ENCODE measurements at places on chromosomes 11 and 22.

- no peak for DNase-seq
Measured at GRCh38 chr22:50710886-50711285, 27.1 kb upstream of the ACR start.

DNA sequence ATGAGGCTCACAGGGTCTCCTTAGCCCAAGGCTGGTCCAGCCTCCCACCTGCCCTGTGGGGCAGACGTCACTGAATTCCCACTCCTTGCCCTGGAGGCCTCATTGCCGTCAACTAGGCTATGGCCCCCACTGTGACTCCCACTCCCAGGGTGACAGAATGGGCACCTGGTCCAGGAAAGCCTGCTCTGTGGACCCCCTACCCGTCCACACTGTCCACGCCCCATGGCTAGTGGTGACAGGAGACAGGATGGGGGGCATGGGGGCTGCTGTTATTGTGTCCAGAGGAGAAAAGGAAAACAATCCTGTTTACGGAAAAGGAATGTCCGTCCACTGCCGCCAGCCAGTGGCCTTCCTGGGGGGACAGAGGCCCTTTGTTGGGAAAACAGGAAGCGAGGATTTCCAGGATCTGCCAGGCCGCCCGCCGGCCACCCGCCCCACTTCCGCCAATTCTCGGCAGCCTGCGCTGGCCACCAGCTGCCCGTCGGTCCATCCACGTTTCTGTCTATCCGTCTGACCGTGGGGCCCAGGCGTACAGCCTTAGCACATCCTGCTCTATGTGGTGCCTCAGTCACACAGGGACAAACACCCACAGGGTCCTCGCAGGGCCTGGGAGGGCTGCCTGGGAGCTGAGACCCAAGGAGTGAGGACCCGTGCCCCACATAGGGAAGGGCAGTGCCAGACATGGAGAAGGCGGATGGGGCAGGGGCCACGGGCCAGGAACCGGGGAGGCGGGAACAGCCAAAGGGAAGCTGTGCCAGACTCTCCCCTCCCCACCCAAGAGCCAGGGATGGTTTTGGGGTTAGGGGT, 19.5 kb downstream of the CRELD2 start:
- no peak for DNase-seq

DNA sequence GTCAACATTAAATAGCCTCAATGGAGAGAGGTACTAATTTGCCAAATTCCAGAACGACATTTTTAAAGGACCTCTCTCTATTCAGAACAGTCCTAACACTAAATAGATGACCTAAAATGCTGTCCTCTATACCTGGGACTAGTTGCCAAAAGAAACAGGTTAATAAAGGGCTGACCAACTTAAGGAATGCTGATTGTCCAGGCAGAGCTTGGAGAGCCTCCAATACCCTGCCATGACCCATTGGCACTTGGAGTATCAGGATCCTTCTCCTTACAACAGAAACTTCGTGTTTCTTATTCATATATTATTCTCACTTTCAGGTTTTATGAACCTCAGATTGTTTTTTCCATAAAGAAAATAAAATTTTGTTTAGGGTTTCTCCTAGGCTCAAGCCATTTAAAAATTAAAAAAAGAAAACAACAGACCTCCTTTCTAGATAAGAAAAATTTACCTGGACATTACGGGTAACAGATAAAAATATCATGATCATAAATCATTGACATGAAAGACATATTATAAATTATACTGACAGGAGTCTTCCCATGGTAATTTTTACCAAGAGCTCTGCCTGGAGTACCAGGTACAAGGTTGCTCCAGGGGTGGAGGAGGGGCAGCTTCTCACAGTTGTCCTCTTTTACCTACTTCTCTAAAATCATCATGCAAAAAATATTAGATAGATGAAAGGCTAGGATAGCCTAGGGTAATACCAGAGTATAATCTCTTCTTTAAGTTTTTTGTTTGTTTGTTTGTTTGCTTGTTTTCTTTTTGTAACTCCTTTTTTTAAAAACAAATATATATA, 2.0 kb downstream of the LRRC4C start:
- no peak for DNase-seq

GRCh38 chr11:77040401-77040777, 6.2 kb downstream of the B3GNT6 start:
- no peak for DNase-seq

- DNase-seq: no peak
Measured at GRCh38 chr22:24145446-24146193, 35.7 kb upstream of the SUSD2 start.

GRCh38 chr11:14645985-14646900, 2.6 kb downstream of the PDE3B start:
- DNase-seq: no peak

GRCh38 chr11:11814614-11815452, 26.9 kb upstream of the USP47 start:
- no peak for DNase-seq

DNA sequence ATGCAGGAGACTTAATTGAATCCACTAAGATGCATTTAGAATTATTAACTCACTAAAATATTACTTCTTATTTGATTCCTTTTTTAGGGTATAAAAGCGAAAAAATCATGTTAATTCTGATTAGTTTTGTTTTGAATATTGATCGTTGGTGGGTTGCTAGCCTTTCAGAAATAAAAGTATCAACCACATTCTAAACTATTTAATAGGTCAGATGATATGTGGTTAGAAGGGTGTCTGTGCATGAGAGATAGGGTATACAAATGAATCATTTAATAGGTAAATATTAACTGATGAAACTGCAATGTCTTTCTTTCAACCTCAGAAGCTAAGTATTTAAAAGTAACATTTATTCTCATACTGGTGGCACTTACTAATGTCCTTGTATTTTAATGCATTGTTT, 515.1 kb downstream of the CNTN5 start:
- DNase-seq: no peak

GRCh38 chr11:3764266-3764665, 33.1 kb downstream of the NUP98 start:
- no peak for DNase-seq

GRCh38 chr11:47578524-47579494, at the start of the genes KBTBD4 and NDUFS3:
TSS of gene KBTBD4 (minus strand) at chr11:47578970. CDS start at chr11:47578951, 19 bp downstream.
TSS of gene NDUFS3 (plus strand) at chr11:47579074. CDS start at chr11:47579092, 18 bp downstream.
- DNase-seq: peak; percentile 87

DNA sequence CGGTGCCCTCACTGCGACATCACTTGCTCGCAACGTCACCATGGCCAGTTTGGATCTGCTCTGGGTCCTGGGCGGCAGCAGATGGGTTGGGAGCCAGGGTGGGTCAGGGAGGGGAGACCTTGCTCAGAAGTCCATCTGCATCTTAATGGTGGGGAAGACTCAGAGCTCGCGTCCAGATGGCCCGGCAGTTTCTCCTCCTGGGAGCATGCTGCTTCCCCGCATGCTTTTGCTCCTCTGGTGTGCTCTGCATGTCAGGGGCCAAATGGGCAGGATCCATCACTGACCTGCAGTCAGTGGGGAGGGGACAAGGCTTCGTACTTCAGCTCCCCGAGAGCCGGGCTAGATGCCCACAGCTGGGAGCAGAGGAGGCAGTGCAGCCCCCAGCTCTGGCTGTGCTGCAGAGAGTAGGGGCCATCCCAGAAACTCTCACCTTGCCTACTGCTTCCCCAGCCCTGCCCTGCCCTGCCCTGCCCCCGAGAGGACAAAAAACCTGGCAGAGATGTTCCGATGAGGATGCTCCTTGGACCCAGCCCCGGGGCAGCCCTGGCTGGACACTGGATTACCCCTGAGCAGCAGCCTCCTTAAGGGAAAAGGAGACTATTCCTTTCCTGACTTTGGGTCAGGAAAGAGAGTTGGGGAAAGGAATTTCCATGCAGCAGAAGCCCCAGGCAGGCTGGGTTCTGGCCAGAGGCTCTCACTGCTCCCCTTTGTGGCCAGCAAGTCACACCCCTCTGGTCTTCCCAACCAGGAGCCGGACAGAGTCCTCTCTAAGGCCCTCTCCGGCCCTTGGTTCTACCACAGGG, 149.9 kb downstream of the PKNOX2 start:
- DNase-seq: no peak

- no peak for DNase-seq
Measured at GRCh38 chr11:74504100-74504691, 10.7 kb upstream of the LIPT2 start.

DNA sequence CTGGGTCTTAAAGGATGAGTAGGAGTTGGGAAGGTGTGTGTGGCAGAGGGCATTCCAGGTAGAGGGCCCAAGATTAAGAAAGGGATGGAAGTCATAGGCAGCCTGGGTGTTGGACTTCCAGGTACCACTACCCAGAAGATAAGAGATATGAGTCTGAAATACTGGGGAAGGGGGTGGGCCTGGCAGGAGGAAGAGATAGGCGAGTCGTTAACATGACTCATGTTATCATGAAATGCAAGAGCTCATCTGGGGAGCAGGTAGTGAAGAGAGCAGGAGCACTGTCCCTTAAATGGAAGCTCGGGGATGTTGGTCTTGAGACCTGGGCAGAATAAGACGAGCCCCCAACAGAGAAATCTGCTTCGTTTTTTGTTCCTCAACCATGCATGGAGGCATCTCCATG, 10.2 kb downstream of the ZC3H7B start:
- DNase-seq: no peak

DNA sequence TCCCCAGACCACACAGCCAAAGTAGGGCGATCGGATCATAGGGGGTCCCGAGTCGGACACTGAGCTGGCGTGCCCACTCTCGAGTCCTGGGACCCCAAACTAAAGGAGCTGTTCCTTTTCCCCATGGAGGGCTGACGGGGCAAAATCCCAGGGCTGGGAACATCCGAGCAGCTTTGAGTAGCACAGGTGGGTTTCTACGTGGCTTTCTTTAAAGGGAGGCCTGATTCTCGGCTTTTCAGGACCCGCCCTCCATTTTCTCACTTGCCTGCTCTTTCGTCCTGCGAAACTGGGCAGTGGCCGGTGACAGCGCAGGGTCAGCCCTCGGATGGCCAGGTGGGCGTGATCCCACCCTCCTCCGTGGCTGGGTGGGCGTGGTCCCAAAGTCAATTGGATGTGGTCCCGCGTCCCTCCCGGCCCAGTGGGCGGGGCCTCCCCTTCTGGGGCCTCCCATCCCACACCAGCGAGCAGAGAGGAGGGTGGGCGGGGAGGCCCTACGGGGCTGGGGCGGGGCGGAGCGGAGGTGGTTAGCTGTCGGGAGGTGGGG, 17.5 kb upstream of the TXNRD2 start:
- DNase-seq: no peak

DNA sequence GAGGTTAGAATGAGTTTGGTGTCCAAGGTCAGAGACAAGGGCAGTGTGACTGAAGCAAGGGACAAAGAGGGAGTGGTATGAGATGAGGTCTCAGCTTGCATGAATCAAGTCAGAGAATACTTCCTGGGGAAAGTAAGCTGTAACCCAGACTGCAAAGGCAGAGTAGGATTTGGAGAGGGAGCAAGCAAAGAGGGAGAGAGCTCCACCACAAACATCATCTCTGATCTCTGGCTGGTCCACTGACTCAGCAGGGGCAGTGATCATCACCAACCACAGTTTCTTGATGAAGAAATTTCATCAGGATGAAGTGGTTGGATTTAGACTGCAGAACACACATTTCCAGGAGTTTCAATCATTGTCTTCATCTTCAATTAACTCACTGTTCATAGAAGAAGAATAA, 54.9 kb upstream of the HMGXB4 start:
- DNase-seq: no peak

DNA sequence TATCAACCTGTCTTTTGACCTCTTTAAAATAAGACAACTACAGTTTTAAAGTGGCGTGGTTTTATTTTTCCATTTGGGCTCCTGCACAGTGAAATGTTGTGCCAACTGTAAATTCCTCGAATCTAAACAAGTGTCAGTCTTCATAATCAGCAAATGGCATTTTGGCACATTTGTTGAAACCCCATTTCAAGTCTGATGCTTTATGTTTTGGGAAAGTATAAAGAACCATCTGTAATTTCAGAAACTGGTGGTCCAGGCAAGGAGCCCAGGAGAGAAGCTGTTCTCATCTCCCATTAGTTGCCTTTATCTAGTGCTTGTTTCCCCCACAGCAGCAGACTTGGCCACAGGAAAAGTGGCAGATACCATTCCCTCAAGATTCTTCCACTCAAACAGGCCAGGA, 32.7 kb downstream of the VWA5A start:
- DNase-seq: no peak

DNA sequence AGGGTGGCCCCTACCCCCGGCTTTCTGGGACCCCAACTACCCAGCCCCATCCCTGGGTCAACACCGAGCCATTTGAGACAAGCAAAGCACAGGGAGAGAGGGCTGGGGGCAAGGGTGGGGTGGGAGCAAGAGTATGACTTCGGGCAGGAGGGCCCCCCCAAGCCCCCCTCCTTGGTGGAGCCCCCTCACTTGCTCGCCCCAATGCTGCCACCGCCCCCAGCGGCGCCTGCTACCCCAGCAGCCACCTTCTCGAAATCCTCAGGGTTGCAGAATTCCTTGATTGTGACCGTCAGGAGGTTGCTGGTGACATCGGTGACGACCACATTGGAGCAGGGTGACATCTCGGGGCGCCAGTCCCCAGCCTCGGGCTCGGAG, 6.0 kb downstream of the CBX6 start:
- no peak for DNase-seq

DNA sequence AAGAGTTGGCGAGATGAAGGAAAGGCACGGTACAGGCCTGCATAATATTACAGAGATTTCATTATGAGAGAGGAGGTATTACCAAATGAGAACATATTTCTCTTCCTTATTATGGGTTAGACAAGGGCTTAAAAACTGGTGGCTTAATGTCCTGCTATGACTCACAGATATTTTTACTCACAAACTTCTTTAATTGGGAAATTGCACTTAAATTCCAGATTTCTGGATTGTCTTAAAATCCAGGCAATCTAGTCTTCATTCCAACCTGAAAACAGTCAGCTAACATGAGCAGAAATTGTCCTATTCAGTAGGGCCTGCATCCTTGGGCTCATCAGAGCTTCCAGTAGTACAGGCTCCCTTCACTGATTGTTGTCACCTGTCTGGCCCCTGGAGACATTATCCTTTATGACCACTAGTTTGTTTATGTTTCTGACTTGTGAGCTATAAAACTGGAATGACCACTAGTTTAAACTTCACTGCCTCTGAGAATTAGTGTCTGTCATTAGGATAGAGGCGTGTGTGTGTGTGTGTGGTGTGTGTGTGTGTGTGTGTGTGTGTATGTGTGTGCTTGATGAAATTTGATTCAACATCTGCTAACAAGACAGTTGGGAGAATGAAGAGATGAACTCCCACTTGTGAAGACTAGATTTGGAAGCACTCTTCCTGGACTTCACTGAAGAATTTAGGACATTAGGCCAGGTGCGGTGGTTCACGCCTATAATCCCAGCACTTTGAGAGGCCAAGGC, 25.1 kb downstream of the DBX1 start:
- DNase-seq: no peak

DNA sequence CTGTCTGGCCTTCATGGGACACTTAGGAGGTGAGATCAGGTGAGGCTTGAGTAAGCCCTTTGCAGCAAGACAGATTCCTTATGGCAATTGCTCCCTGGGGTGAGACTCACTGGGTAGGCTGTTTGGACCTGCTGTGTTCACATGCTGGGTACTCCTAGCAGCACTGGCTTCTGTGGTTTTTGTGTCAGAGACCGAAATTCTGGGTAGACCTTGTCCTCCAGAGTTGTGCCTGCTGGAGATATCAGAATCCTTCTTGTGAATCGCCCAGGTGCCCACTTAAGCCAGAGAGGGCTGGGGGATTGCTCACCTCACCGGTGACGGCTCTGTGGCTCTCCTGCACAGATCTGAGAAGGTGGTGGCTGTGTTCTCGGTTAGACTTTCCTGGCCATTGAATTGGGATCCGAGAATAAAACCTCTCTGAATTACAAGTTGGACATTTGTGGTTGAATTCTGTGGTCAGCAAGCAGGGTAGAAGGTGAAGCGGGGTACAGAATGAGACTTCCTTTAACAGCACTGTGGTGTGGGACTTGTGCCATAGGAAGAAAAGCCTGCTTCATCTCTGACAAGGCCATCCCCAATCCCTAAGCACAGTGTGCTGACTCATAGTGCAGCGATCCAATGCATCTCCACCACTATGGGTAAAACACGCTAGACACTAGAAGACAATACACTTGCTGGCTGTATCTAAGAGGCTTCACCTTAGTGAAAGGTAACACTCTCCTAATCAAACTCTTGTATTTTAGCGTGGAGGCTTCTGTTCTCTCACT, 52.5 kb upstream of the TTC12 start:
- DNase-seq: no peak
